ENCODE measurements at places on chromosomes 12 and 14.

- no peak for DNase-seq
Measured at GRCh38 chr12:70635755-70636154, 1.5 kb downstream of the PTPRB start.

GRCh38 chr12:115577401-115577800 is 700.1 kb downstream of the MED13L start:
- no peak for DNase-seq

DNA sequence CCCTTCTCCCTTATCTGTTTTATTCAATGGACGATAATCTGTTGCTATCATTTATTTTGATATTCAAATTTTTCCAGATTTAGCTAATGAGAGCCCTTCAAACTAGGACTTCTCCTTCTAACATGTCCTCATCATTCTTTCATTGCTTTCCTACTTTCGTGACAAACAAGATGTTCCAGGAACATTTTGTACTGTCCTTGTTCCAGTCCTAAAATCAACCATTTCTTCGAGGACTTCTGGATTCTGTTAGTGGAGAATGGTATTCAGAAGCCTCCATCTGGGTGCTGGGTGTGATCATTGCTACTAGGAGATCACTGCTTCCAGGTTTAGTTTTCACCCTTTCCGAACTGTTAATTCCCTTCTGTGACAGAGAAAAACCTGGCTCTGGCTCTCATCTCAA is 29.5 kb upstream of the FBXO34 start:
- DNase-seq = no peak

DNA sequence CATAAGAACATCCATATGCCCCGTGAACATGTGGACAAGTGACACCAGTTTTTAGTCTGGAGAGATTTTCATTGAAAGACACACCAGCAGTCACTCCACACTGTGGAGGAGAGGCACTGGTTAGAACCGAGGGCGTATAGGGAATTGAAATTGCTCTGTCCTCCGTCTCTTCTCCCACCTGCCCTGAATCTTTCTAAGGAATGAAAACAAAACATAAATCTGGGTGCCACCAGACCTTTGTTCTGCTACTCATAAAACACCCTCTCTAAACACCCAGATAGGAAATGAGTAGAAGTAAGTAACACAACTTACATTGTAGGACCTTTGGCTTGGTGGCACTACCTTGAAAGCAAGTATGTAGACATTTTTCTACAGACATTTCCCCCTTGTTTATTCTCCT is 37.1 kb upstream of the STON2 start:
- DNase-seq = no peak

- DNase-seq = no peak
Measured at GRCh38 chr12:124030510-124030909, 57.5 kb downstream of the ZNF664 start.

- DNase-seq = no peak
Measured at GRCh38 chr14:38285962-38286361, 30.1 kb upstream of the CLEC14A start.

- no peak for DNase-seq
Measured at GRCh38 chr12:11609045-11609444, 40.4 kb upstream of the ETV6 start.

DNA sequence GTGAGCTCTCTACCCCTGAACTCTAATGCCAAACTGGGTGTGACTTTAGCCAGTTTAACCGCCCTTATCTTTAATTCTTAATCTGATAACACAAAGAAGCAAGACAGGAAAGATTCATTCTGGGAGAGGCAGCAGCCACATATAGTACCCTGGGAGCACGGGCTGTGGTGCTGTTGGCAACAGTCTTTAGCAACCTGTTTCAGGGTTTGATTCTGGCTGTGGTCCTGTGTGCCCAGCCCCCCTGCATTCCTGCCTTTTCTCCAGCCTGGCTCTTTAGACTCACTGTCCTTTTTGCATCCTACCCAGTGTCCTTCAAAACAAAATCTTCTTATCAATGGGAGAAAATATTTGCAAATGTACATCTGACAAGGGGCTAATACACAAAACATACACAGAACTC is 275.2 kb downstream of the GXYLT1 start:
- no peak for DNase-seq

DNA sequence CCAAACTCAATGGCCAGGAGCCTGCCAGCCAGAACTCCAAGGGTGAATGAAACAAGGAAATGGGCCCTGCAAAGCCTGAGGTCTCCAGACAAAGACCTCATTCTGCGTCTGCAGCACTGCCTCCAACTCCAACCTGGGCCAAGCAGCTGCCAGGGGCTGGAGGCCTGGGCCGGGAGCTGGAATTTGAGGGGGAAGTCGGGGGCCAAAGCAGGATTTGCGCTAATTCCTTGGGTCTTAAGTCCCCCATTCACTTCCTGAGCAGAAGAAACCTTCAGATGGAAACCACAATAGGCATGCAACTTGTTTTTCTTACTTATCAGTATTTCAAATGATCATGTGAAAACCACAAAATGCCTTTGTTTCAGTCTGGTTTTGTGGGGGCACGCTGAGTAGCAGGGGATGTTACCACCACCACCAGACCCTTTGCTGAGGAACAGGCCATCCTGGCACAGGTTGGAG is 23.0 kb upstream of the TC2N start:
- DNase-seq = no peak

DNA sequence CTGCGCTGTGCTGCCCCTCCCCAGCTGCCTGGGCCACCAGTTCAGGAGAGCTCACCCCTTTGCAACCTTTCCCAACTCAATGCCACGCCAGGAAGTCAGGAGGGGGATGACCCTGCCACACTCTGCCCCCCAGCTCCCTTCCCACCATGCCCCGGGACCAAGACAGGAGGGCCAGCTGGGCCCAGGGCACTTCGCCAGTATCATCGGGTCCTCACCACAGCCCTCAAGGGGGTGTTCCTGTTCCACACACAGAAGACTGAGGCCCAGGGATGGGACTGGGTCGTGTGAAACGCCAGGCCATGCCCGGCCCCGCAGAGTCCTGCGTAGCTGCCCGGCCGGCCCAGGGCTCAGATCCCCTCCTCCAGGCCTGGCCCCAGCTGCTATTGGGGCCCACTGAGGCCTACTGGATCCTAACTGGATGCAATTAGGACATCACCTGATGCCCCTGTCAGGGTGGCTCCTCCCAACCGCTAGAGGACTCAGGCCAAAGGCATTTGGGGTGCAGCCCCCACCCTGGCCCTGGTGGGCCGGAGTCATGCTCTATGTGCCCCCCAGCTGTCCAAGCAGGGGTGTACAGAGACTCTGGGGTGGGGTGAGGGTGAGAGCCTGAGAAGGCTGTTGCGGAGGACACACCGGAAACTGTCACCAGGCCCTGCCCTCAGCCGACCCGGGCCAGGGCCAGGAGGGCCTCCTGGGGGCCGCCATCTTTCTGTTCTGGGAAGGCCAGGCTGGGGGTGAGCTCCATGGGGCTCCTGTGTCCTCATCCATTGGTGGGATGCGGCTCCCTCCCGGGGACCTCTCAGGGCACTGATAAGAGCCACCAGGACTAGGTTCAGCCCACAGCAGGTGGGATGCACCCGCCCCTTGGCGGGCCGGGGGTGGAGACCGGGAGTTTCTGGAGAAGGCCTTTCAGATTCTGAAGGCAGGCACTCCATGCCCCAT is 29.3 kb upstream of the ANKRD9 start:
- no peak for DNase-seq

DNA sequence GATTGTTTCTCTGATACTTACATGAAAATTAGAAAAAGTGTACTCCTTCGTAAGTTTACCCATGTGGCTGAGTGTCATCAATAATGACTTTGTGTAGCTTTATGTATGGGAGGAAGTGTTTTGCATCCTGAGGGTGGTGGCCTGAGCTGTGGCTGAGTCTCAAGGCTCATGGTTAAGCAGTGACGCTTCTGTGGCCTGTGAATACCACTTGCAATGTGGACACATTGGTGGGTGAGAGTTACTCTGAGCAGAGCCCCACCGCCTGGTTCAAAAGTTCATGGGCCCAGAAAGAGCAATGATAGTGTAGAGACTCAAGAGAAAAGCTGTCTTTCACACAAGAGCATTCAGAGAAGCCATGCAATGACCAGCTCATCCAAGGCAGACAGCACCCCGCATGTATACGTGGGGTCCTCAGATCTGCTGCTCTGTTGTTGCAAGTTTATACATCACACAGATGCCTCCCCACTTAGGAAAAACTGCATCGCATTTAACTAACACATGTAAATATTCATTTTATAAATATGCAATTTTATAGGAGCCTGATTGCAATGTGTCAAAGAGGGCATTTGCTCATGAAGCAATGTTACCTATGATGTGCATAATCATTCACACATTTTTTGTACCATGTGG is 55.1 kb upstream of the FRMD6 start:
- DNase-seq = peak; percentile 11

GRCh38 chr14:20460458-20461224 is 593 bp downstream of the PIP4P1 start:
- DNase-seq = no peak

DNA sequence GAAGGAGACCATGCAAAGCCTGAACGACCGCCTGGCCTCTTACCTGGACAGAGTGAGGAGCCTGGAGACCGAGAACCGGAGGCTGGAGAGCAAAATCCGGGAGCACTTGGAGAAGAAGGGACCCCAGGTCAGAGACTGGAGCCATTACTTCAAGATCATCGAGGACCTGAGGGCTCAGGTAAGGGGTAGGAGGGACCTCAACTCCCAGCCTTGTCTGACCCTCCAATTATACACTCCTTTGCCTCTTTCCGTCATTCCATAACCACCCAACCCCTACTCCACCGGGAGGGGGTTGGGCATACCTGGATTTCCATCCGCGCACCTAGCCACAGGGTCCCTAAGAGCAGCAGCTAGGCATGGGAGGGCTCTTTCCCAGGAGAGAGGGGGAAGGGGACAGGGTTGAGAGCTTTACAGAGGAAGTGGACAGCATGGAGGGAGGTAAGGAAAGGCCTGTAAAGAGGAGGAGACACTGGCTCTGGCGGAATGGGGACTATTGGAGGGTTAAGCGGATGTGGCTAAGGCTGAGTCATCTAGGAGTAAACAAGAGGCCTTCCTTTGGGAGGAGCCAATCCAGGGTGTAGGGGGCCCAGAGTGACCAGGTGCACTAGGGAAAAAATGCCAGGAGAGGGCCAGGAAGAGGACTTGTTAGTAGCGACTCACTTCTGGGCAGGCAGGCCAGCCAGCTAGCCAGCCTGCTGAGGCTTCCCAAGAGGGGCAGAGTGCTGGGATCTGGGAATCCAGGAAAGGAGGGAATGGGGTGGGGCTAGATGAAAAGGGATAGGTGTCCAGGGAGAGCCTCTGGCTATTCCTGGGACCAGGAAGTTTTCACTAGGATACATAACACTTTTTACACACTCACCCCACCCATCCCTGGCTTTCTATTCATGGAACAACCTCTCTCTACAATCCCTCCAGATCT is 754 bp downstream of the KRT18 start:
- no peak for DNase-seq

DNA sequence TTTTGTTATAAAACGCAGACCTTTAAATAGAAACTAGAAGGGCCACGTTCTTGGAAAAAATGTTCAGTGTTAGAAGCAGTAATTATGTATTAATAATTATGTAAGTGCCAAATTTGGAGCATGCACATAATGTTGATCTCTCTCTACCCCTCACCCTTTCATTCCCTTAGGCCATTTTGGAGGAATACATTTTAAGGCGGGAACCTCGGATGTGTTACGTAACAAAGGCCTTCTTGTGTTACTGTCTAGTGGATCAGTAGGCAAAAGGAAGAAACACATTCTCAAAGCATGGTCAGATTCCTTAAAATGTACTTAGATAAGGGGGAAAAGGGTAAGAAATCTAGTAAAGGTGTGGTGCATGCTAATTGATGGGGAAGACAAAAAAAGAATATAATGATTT is 52.7 kb downstream of the RASSF3 start:
- no peak for DNase-seq
